ENCODE measurements at places on chromosomes 5 and 9. TPM values are rescaled to one million over a fixed set of nuclear protein-coding genes. Genes with fewer than 3 reads are reported as not detected.

Gene DROSHA
- total RNA-seq = 73.6 TPM

Gene LRRC26
- total RNA-seq = 0.35 TPM

Gene SHOC1
- total RNA-seq = 1.2 TPM

Gene NSD1
- 83.3 TPM for total RNA-seq

Gene MARCOL
- total RNA-seq = not detected

Gene PCDHA3
- 0.64 TPM for total RNA-seq

All from metanephros (tissue), 2 donors.